ENCODE measurements at places on chromosomes 7 and 10.

DNA sequence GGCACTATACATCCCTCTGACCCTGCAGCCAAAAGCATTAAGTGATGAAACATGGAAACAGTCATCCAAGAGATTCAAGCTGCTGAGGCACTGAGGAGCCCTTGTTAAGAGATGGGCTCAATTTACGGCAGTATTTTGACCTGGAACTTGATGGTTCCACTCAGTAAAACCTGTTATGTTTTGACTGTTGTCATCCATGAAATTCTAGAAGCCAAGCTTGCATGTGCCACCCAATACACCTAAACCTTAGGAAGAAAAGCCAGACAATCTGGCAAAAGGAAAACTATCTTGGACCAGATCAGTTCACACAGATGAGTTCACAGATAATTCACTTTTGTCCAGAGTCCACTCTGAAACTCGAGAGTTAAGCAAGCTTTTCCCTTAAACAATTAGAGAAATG, 53.2 kb downstream of the ICA1 start:
- DNase-seq = no peak

- no peak for DNase-seq
These were observed 44.2 kb downstream of the SVOPL start for GRCh38 chr7:138656952-138657351.

GRCh38 chr7:56083150-56083785, 9.5 kb downstream of the PHKG1 start:
- DNase-seq = no peak

- DNase-seq = no peak
These were observed 2.7 kb downstream of the MXI1 start for GRCh38 chr10:110209926-110210673.

- peak; percentile 26 for DNase-seq
These were observed 22.8 kb upstream of the TTYH3 start for GRCh38 chr7:2608921-2609411.

DNA sequence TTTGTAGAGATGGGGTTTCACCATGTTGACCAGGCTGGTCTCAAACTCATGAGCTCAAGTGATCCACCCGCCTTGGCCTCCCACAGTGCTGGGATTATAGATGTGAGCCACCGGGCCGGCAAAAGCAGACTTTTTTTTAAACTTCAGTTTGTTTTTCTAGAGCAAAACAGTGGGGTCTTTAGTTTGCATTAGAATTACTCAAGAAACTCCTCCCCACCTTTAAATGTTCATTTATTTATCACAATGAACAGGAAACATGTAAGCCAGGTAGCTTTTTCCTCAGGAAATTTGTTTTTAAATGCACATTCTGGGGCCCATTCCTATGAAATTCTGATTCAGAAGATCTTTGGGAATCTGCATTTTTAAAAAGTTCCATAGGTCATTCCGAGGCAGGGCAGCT, 56.0 kb upstream of the JAZF1 start:
- no peak for DNase-seq

- DNase-seq = no peak
These were observed 418.9 kb downstream of the MDFIC start for GRCh38 chr7:115340828-115341227.

GRCh38 chr7:47652591-47652990, 70.7 kb upstream of the TNS3 start:
- no peak for DNase-seq

GRCh38 chr10:80590585-80591125, 53.0 kb downstream of the SH2D4B start:
- no peak for DNase-seq
